ENCODE measurements at places on chromosomes 12 and 14.

DNA sequence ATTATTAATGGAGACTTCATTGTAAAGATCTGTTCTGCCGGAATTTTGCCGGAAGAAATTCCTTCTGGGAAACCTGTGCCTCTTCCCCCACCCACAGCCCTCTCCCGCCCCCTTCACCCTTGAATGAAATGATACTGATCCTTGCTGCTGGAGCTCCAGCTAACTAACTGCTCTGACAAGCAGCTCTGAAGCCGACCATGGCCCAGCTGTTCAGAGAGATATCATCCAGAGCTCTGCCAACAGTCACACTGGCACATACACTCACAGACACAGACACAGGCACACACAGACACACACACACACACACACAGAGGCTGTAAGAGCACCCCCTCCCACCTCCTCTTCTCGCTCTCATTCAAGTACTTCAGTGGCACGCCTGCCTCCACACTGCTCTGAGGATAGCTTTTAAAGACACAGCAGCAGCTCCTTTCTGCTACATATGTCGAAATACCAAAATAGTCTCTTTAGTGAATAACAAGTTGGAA lies 88.6 kb downstream of the R3HDM2 start:
- no peak for DNase-seq

- peak; percentile 95 for DNase-seq
Observed at GRCh38 chr14:92866901-92867865, 55.8 kb upstream of the CHGA start.

GRCh38 chr12:68809190-68810026 lies 1.4 kb downstream of the MDM2 start:
- no peak for DNase-seq

- DNase-seq, result no peak
Observed at GRCh38 chr12:15045451-15045850, 72.6 kb downstream of the PDE6H start.

GRCh38 chr12:30822385-30823155 lies 67.8 kb upstream of the CAPRIN2 start:
- no peak for DNase-seq

DNA sequence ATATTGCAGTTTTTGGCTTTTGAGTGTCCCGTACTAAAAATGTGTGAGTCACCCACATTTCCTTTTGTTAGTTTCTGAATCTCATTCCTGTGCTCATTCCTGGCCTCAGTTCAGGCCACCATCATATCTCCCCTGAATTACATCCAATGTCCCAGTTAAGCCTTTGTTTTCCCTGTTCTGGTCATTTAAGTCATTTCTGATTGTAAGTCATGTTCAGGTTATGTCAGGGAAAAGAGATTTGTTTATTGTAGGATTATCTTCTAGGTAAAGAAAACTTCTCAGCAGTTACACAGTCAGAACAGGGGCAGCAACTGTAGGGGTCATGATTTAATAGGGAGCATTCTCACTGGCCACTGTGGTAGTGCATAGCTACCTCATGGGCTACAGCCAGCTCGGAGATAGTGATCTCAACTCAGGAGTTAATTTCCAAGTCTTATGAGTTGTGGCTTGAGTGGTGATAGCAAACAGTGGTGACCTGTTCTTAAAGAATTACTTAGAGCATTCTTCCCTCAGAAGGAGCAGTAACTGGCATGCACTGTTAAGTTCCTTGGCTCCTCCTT lies 6.7 kb downstream of the DDX47 start:
- DNase-seq, result no peak

GRCh38 chr12:1821805-1822204 lies 1.4 kb downstream of the LRTM2 start:
- no peak for DNase-seq

GRCh38 chr12:44839785-44840184 lies 36.3 kb downstream of the NELL2 start:
- no peak for DNase-seq

DNA sequence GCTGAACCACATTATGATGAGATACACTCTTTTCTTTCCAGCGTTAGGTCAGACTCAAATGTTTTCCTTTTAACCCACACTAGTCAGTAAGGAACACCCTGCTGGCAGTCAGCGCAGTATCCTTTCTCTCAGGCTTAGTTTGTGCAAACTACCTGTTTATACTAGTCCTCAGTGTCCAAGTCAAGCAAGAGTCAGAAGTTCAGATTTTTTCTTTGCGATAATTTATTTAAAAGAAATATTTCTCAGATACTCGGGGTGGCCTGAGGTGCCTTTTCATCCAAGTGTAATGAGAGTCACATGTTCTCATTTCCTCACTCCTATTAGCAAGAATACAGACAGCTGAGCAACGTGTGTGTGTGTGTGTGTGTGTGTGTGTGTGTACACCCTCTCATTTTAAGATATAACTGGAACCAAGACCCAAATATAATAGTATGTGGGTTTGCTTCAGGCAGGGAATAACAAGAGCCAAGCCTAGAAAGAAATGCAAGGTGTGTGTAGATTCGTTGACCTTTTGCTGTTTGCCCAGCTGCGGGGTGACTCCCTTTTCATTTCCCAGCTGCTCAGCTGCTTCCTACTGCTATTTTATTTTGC lies 182.7 kb downstream of the KICS2 start:
- peak; percentile 86 for DNase-seq

GRCh38 chr12:6863033-6863432 lies 4.3 kb upstream of the TPI1 start:
- DNase-seq, result no peak

GRCh38 chr12:1847411-1847810 lies 27.0 kb downstream of the LRTM2 start:
- no peak for DNase-seq

All from COR-L47 (cell line).